Stromal cell of bone marrow (primary cell): ENCODE measurements at places on chromosomes 5 and 9.
A peak's percentile ranks its signal among the peaks of the same experiment; 100 is the strongest.

DNA sequence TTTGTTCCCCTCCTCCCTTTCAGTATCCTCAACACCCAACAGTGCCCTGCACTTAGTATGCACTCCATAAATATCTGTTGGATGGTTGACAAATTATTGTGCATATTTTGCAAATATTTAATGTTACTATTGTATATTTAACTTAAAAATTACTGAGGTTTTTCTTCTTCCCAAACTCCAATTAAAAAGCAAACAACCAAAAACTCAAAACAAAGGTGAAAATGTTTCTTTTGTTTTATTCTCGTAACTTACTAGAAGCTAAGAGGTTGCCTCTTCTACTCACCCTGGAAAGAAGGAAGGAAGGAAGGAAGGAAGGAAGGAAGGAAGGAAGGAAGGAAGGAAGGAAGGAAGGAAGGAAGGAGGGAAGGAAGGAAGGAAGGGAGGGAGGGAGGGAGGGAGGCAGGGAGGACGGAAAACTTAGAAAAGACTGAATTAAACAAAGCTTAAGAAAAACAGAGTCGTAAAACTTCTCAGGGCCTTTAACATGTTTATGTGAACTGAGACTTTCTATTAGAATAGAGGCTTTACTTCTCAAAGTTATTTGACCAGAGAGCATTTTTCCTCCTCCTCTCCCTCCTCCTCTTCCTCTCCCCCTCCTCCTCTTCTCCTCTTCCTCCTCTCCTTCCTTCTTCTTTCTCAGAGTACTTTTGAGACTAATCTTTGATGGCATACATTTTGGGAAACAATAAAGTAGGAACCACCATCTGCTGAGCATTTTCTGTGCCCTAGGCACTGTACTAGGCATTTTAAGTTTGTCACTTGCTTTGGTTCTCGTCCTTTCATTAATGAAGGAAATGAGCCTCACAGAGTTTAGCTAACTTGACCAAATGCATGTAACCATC is 396.6 kb upstream of the WWC1 start:
- no peak for DNase-seq

- DNase-seq = no peak
Observed at GRCh38 chr9:123716339-123716945, 213.5 kb downstream of the DENND1A start.

DNA sequence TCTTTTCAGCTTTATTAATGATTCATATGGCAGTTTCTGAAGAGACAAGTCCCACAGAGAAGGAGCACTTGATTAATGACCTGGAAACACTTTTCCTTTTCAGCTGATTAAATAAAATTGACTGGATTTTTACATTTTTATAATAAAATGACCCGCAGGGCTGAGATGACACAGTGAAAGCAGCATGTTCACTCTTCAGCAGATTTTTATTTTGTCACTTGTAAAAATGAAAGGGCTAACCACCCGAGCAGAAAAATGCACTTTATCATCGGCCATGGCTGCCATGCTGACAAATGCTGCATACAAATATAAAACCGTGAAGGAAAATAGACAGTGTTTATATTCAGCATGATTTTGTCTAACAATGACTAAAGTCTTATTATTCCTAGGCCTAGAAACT is 321.6 kb upstream of the ITGA1 start:
- DNase-seq = no peak

DNA sequence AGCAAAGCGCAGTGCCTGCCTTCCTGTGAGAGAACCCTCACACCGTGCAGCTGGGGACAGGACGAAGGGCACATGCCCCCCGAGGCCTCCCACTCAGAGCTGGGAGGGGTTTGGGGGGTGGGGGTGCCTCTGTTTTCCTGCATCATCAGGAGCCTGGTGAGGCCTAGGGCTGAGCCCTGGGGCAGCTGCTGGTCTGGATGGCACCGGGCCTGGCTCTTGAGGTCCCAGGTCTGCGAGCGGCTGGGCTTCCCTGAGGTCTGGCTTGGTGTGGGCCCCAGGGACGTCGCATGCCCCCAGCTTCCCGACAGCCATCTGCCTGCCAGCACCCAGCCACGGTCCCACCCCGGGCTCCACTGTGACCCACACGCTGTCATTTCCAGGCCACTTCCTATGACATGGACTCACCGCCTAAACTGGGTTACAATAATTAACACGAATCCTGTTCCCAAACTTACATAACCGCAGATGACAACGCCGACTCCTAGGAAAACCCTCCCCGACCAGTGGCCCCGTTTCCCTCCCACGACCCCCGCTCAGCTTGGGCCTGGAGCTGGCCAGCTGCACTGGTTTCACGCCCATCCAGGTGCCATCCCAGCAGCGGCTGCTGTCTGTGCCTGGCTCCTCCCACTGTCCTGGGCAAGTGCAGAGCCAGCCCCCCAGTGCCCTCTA is 8.7 kb downstream of the NACC2 start:
- DNase-seq = no peak

DNA sequence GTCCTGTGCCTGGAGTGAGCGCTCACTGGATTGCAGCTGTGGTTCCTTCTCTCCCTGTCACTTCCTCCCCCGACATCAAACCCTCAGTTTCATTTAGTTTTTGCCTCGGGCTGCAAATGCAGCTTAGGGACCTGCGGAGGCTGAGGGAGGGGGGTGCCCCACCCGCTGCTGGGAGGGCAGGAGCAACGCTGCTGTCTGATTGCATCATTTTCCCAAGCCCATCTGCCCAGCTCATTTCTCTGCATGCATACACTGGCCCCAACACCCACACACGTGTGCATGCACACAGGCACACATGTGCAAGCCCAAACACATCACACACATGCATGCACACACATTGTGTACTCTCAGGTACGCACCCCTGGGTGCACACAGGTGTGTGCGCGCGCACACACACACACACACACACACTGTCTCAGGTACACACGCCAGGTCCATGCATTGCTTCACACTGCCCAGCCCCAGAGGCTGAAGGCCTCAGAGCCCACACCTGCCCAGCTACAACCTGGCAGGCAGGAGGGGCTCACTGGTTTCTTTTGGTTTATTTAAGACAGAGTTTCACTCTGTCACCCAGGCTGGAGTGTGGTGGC is 3.4 kb downstream of the ASS1 start:
- no peak for DNase-seq

DNA sequence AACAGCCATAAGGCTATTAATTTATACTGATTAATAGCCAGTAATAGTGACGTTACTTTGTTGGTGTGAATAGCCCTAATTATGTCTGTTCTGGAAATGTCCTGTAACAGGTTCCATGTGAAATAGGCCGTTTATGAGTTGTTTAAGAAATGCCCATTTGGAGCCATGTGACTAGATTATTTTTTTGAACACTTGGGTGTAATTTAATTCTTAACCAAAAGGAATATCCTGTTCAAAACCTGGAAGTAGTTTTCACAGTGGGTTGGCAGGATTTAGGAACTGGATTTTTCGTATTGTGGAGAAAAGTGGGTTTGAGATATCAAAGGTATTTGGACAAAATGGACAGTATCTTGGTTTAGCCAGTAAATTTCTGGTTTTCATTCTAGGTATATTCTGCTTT is 1.3 kb downstream of the TENT2 start:
- DNase-seq = no peak

DNA sequence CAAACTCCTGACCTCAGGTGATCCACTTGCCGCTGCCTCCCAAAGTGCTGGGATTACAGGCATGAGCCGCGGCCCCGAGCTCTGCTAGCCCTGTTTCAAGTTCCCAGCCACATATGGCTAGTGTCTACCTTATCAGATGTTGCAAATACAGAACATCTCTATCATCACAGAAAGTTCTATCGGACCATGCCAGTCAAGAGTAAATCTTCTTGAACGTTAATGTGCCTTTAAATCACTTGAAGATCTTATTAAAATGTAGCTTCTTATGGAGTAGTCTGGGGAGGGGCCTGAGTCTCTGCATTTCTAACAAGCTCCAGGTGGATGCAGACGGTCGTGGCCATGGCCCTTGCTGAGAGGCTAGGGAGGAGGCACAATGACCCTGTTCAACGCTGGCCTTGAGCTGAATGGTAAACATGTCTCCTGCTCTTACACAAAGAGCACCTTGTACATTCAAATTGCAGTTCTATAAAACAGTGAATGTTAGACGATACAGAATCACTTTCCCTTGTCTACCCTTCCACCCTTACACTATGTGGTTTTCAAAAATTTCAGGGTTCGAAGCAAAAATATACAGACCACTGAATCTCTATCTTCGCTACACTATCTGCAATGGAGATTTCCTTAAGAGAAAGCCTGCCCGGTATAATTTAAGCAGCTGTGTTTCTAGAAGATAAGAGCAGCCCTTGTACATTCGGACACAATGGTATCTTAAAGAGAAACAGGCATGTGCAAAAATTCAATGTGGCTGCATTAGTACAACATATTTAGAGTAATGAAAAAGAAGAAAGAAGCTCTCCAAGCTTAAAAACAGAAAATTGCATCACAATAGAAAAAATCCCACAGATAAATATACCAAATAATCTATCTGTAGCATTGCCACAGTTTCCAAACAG is 114.1 kb downstream of the FRMD3 start:
- DNase-seq = no peak

GRCh38 chr5:77301447-77301883 is 91.0 kb downstream of the PDE8B start:
- DNase-seq = no peak

GRCh38 chr9:115972843-115973595 is 180.6 kb upstream of the PAPPA start:
- DNase-seq = no peak

GRCh38 chr9:134632329-134632728 is 9.3 kb upstream of the COL5A1 start:
- no peak for DNase-seq

DNA sequence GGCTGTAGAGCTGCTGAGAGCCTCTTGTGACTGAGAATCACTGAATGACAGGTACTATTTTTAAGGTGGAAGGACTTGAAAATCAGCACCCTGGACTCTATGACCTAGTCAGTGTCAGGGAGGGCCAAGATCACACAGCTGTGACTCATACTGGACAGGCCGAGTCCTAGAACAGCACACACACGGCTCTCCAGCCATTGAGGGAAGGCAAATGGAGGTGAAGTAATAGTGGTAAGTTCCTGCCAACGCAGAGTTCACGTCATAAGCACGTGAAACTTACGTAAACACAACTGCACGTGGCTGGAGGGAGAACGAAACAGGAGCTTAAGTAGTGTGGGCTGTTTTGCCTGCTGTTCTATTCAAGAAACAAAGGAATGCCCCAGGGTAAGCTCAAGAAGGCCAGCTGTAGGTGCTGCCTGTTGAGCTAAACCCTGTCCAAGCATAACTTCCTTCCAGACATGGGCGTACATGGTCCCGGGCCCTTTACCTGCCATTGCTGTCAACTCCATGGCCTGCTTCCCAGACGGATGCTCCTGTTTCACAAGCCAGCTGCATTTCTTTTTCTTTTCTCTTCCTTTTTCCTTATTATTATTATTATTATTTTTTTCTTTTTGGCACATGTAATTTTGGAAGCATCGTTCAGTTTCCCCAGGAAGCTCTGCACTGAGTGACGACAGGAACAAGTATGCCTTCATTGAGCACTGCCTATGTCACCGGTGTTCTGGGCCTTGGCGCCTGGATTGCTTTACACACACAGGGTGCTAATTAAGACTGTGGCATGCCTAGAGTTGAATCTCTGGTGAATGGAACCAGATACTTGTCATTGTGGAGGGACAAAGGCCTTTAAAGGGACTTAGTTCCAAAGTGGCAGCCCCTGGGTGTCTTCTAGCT is 10.2 kb upstream of the LCP2 start:
- peak; percentile 61 for DNase-seq

DNA sequence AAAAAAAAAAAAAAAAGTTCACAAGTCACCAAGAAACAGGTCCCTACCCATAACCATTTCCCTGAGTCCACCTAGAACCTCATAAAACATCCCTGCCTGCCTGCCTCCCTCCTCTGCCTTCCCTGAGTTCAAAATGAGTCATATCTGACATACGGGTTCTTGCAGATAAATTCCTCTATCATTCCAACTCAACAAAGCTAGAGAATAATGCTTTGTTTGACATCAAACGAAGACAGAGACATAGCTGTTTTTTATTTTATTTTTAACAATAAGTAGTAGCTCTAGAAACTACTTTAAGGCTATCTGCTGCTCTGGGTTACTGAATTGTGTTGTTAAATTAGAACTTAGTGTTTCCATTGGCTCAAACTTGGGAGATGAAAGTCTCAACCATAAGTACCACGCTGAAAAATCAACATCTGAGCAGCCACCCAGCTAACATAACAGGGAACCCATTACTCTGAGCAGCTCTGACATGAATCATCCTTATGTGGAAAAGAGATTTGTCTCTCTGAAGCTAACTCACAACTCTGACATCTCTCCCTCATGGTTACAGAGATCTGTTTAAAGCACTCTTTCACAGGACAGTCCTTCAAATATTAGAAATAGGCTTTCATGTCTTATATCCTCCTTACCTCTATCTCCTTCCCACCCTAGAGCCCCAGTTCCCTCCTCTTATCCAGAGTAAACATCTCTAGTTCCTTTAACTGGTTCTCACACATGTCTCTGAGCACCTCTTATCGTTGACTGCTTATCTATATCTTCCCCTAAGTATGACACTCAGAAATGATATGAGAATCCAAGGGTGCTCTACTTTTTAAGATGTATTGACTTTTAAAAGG is 12.1 kb downstream of the TMEM245 start:
- peak; percentile 57 for DNase-seq

GRCh38 chr9:109391176-109391575 is 70.3 kb upstream of the EPB41L4B start:
- DNase-seq = no peak

GRCh38 chr5:133327946-133328401 is 276.2 kb downstream of the HSPA4 start:
- no peak for DNase-seq

GRCh38 chr5:170570476-170570875 is 66.7 kb downstream of the KCNIP1 start:
- DNase-seq = no peak

DNA sequence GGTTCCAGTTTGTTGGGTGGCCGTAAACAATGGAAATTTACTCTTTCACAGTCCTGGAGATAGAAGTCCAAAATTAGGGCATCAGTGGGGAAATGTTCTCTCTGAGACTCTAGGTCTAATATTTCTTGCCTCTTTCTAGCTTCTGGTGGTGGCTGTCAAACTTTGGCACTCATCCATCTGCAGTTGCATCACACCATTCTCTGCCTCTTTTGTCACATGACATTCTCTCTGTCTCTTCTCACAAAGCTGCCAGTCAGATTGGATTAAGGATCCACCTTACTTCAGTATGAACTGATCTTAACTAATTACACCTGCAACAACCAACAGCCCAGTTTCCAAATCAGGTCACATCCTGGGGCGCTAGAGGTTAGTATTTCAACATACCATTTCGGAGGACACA is 222.9 kb upstream of the FTMT start:
- DNase-seq = no peak

- DNase-seq = no peak
Observed at GRCh38 chr5:170715141-170715540, 68.4 kb upstream of the GABRP start.

DNA sequence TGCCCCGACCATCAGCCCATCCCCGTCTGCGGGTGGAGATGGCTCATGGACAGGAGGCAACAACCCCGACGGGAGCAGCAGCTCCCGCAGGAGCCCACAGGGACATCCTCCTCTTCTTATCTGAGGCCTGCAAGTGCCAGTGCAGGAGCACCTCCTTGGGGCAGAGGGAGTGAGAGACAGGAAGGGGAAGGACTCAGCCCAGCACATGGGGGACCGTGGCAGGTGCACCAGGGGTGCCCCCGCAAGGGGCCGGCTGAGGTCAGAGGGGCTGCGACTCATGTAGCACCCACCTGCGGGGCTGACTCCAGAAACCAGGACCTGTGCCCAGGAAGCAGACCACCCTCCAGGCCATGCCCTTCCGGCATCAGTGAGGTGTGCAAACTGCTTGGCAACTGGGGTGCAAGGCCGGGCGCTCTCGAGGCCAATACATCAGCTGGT is 259.8 kb upstream of the ADAMTS16 start:
- no peak for DNase-seq
